ENCODE measurements at places on chromosomes 2 and 18. TPM values are rescaled to one million over a fixed set of nuclear protein-coding genes. Genes with fewer than 3 reads are reported as not detected.

The CIDEA gene
- not detected for total RNA-seq

The PTPN18 gene
- total RNA-seq: 6.2 TPM

The SMARCAL1 gene
- 21.4 TPM for total RNA-seq

The HS6ST1 gene
- total RNA-seq: 56.7 TPM

The TCF23 gene
- total RNA-seq: not detected

The SERPINB3 gene
- total RNA-seq: not detected

The CD302 gene
- total RNA-seq: 0.24 TPM

The TSGA10 gene
- total RNA-seq: 2.6 TPM

The IL36RN gene
- not detected for total RNA-seq

The KCNG2 gene
- not detected for total RNA-seq

The CROCC2 gene
- not detected for total RNA-seq

The SIX2 gene
- not detected for total RNA-seq

The PNKD gene
- total RNA-seq: 36.7 TPM

The OTX1 gene
- total RNA-seq: 2.1 TPM

The PHOSPHO2 gene
- total RNA-seq: 6.9 TPM

The GPR39 gene
- total RNA-seq: 3.4 TPM

The DARS1 gene
- total RNA-seq: 61.0 TPM

The CAPN14 gene
- 0.13 TPM for total RNA-seq

The CARF gene
- 5.1 TPM for total RNA-seq

The CDKL4 gene
- 0.79 TPM for total RNA-seq

The ING5 gene
- 70.3 TPM for total RNA-seq

The NR4A2 gene
- 1.8 TPM for total RNA-seq

The PCGF1 gene
- total RNA-seq: 30.9 TPM

The INO80B gene
- total RNA-seq: 29.9 TPM

The GRHL1 gene
- 0.13 TPM for total RNA-seq

The GREB1L gene
- not detected for total RNA-seq

The MTX2 gene
- 31.1 TPM for total RNA-seq

The ACKR3 gene
- 0.31 TPM for total RNA-seq

The LOXHD1 gene
- 25.5 TPM for total RNA-seq

The NYAP2 gene
- total RNA-seq: not detected

The CCL20 gene
- not detected for total RNA-seq

The KCNS3 gene
- total RNA-seq: 12.7 TPM

The CD28 gene
- total RNA-seq: not detected

The RSAD2 gene
- total RNA-seq: 2.2 TPM

The IER3IP1 gene
- total RNA-seq: 16.6 TPM

The ZNF236 gene
- 23.4 TPM for total RNA-seq

The ACTG2 gene
- 0.59 TPM for total RNA-seq

The DOK6 gene
- 17.0 TPM for total RNA-seq

The DPP4 gene
- 1.4 TPM for total RNA-seq

The DUSP2 gene
- 0.50 TPM for total RNA-seq

The MPV17 gene
- total RNA-seq: 66.3 TPM

The SOCS6 gene
- total RNA-seq: 15.5 TPM

The RFX8 gene
- not detected for total RNA-seq

The RTP5 gene
- total RNA-seq: not detected

The CMPK2 gene
- total RNA-seq: 4.6 TPM

The UGT1A6 gene
- not detected for total RNA-seq

The FIGLA gene
- total RNA-seq: not detected

The GKN1 gene
- total RNA-seq: not detected

The CXCR4 gene
- total RNA-seq: 3.6 TPM

The TXNDC2 gene
- total RNA-seq: 0.13 TPM

The PDCD1 gene
- total RNA-seq: 0.34 TPM

The NTSR2 gene
- not detected for total RNA-seq

The NEB gene
- total RNA-seq: 2.5 TPM
